ENCODE measurements at places on chromosomes 5 and 9.
A peak's percentile ranks its signal among the peaks of the same experiment; 100 is the strongest.

- DNase-seq: no peak
These were observed 188.2 kb downstream of the ARRDC3 start for GRCh38 chr5:91194824-91195381.

DNA sequence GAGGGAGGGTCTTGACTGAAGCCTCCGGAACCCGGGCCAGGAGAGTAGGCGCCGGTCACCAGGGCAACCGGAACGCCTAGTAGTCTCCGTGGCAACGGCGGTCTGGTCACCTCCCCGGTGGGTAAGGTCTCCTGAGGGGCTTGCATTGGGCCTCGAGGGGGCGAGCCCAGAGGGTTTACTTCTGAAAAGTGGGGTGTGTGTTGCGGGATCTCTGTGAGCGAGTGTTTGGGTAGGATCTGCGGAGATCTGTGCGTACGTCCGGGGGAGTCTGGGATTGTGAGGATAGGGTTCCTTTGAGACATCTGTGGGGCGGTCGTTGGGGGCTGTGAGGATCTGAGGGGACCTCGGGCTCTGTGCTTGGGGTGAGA is at the start of gene FAM221B:
TSS of gene FAM221B (minus strand) at position 17 of the 368 bp plus-strand sequence. CDS start 2,571 bp downstream, outside the sequence.
- DNase-seq: no peak

DNA sequence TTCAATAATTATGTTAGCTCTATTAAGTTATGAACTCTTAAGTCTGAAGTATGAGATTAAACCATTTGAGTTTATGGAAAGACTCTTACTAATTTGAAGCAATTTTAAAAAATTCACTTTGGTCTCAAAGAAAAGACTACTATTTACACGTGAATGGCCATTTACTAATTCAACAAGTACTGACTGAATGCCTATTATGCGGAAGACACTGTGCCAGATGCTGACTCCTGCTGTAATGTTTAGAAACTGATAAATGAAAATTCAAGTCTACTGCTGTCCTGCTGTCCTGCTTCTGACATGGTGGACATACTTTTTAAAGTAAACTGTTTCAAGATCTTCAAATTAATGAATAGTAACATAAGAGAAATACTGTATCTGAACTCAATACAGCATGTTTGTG is 116.2 kb downstream of the MPDZ start:
- no peak for DNase-seq

DNA sequence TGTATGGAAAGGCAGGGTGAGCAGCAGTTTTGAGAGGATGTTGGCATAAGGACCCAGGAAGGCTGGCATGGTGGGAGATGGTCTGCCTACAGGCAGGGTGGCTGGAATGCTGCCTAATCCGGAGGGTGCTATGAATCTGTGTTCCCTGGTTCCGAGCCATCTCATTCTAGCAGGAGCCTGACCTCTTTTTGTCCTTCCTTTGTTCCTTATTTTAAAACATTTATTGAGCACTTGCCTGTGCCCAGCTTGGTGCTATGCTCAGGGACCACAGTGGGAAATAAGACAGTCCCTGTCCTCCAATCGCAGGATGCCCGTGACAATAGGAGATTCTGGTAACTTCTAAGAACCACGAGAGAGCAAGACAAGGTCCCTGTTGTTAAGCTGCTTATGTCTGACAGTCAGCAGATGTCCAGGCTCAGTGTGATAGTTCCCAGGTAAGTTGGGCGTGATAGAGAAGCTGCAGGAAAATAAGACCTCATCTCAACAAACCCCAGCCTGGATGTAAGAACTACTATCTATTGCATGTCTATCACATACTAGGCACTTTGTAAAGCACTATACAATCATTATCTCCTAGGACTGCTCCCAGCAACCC is 9.1 kb upstream of the ZBTB34 start:
- DNase-seq: no peak

GRCh38 chr9:130078547-130078946 is 24.8 kb downstream of the GPR107 start:
- DNase-seq: no peak

GRCh38 chr9:117258184-117258866 is 156.5 kb downstream of the ASTN2 start:
- DNase-seq: no peak

GRCh38 chr9:90898228-90898627 is 96.6 kb downstream of the SYK start:
- peak; percentile 11 for DNase-seq

GRCh38 chr9:72633966-72634365 is 112.6 kb downstream of the TMC1 start:
- peak; percentile 4 for DNase-seq

DNA sequence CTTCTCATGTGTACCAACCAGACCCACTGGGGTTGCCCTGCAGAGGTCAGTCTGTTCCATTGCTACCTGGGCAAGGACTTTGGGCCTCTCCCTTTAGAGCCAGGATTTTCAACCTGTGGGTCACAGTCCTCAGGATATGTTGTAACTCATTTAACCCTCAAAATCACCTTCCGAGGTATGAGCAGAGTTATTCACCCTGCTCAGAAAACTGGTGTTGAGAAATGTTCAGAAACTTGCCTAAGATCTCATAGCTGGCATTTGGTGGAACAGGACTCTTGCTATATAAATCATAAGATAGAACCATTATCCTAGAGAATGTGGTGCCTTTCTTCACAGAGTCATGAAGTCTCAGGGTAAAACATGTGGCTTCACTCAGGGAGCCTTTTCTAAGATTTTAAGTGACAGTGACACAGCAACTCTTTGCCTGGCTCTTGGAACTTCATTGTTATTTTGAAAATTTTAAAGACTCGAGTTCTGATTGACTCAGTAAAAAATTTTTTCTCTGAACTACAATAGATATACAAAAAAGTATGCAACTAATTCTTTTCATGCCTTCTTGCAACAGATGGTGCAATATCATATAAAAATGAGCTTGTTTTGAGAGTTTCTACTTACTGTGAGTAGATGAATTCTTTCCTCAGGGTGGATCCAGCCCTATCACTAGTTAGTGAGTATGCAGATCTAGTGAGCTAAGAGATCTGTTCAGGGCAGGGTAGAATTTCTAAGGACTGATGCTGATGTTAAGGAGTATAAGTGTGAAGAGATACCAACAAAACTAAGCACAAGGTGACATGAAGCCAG is 29.5 kb downstream of the CAST start:
- no peak for DNase-seq

DNA sequence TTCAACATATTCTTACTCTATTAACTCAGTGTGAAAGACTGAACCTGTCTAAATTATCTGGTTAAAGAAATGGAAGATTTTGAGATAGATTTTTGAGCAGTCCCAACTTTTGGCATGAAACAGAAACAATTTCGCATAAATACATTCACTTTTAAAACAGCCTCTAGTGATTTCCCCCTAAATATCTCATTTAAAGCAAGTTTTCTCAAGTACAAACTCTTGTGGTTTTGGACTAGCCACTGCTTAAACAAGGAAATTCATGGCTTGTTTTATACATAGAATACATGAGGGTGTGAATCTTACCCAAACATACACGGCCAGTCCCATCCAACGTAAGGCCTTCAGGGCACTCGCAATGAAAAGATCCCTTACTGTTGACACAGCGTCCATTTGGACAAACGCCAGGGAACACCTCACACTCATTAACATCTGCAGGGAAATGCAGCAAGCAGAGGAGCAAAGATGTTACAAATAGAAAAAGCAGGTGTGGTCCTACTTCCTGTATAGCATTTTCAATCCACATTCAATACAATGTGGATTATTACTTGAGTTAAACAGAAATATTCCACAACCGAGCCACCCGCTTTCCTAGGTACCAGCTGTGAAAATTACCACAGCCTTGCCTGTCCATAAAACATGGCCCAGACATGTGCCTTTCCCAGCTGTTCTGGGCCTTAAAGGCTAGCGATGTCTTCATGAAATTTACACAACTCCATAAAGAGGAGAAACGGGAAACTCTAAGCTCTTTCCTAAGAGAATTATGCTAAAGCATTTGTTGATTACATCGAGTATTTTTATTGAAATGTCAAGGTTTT is 188.8 kb downstream of the FBN2 start:
- no peak for DNase-seq

GRCh38 chr9:16121601-16122286 is 568.9 kb downstream of the CCDC171 start:
- DNase-seq: peak; percentile 23

DNA sequence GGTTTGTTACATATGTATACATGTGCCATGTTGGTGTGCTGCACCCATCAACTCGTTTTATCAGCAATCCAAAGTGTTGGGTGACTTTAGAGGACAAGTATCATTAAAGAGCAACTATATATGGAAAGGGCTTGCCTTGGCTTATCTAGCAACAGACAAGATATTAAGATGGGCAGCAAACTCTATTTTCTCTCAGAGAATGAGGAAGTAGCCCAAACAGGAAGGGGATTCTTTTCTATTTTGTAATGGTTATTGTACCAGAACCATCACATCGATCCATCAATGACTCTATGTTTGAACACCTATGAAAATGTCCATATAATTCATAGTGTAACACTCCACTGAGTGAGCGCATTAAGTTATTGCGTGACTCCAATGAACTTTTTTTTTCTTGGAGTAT is 260.1 kb upstream of the SLC24A2 start:
- DNase-seq: no peak

DNA sequence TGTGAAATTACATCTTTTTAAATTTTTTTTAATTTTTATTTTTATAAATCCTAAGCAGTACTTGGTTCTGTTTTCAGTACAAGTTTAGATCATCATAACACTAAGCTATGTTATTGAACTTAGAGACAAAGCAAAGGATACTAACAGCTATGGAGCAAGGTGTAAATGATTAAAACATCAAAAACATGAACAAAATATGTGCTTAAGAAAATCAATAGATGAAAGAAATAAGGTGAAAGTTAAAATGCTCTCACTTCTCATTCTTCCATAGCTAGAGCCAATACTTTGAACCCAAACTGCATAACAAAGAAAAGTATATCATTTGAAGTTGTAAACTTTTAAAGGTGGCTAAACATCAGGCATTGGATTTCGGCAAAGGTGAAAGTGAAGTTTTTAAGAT is 292.3 kb upstream of the PUM3 start:
- DNase-seq: no peak

GRCh38 chr5:122680623-122681350 is 94.1 kb upstream of the SNX2 start:
- no peak for DNase-seq

- no peak for DNase-seq
These were observed 218.6 kb downstream of the LURAP1L start for GRCh38 chr9:12993466-12993865.

GRCh38 chr5:39073767-39074016 is 507 bp downstream of the RICTOR start:
- DNase-seq: no peak

- DNase-seq: no peak
These were observed 187.3 kb downstream of the TENT4A start for GRCh38 chr5:6900247-6901227.

GRCh38 chr5:78552729-78553342 is 95.7 kb downstream of the LHFPL2 start:
- no peak for DNase-seq

DNA sequence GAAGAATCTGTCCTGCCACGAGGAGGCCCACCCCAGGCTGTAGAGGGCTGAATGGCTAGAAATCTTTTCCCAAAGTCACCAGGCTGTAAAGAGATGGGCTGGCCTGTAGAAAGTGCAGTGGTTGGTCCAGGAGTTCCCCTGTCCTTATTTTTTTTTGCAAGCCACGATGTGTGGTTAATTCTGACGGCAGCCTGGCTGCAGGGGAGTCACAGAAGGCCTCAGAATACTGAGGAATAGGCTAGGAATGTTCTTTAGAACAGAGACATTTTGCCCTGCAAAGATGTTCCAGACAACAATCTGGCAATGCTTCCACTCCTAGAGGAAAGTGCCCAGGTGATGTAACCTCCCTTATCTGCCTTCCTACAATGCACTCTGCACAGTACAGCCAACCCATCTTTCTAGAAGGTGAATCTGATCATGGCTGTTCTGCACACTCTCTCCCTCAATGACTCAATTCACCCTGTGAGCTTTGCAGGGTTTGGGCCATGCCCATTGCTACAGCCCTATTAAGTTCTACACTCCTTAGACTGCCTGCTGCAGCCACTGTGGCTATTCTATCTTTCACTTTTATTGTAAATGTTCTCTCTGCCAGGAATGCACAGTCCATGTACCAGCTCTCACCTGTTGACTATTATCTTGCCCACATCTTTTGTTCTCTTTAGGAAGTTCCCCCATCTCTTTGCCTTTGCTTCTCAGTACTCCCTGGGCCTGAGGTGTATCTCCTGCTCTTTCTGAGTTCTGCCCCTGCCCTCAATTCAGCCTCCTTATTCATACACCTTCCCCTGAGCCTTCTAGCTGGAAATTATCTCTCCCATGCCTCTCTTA is 377.8 kb upstream of the CLINT1 start:
- DNase-seq: no peak

GRCh38 chr5:42121401-42121800 is 196.3 kb downstream of the FBXO4 start:
- no peak for DNase-seq

DNA sequence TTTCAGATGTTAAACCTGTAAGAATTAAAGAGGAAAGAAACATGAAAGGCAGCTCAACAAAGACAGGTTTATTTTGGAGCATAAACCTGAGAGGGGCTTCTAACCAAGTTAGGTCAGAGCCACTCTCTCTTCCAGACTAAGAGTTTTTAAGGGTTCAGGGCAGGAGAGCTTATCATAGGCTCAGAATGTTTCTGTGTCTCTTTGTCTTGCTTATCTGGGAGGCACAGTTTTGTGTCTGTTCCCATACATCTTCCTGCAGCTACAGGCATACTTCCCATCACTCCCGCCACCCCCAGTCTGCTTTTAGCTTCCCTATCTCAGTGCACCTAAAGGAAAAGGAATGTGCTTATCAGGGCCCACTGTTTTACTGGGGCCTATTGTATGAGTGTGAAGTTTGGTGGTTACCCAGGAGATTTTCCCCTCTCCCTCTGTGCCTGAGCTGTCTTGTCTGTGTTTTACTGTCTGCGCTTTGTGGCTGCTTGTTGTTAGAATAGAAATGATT is 21.9 kb downstream of the CD14 start:
- DNase-seq: peak; percentile 44

GRCh38 chr5:174733091-174733690 is 8.8 kb downstream of the MSX2 start:
- no peak for DNase-seq

DNA sequence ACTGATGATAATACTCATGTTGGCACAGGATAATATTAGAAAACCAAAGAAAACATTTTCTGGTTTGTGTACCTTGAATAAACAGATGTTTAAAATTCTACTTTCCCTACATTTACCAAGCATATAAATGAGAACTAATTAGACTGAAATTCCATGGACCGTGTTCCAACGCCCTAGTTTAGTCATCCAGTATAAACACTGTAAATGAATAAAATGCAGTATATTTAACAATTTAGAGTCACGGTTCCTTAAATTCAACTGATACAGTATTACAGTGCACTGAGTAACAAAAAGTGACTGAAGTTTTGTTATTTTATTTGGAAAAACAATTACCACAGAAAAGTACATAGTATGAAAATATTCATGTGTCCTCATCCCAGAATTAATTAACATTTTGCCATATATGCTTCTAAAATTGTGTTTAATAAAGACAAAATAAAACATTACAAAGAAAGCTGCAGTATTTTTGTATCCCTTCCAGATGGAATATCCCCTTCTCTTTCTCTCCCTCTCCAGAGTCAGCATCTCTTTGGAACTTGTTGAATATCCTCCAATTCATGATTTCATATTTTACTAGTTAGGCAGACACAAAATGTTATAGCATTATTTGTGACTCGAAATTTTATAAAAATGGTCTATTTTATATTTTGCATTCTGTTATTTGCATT is 112.5 kb downstream of the HMHB1 start:
- no peak for DNase-seq

GRCh38 chr5:139788294-139788910 is 7.2 kb upstream of the PSD2 start:
- DNase-seq: no peak
